NCI-H1105 treated with DMSO at 0.1 percent for 48 hours (cell line): ENCODE measurements at places on chromosomes 16 and 17.

GRCh38 chr17:45705123-45706009 lies 78.8 kb upstream of the CRHR1 start:
- DNase-seq, result no peak

DNA sequence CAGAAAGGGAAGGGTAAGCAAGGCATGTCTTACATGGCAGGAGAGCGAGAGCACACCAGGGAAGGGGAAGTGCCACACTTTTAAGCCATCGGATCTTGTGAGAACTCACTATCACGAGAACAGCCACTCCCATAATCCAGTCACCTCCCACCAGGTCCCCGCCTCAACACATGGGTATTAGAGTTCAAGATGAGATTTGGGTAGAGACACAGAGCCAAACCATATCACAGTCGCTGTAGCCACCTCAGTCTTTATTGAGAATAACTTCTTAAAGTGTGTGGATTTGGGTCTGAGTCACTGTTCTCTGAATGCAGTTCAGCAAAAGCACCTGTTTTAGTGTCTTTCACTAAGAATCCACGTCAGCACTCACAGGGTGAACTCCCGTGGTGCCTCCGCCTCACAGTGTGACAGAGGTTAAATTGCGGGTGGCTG lies 195.2 kb upstream of the CHMP6 start:
- no peak for DNase-seq

GRCh38 chr17:37106049-37106448 lies 157.3 kb downstream of the AATF start:
- no peak for DNase-seq

DNA sequence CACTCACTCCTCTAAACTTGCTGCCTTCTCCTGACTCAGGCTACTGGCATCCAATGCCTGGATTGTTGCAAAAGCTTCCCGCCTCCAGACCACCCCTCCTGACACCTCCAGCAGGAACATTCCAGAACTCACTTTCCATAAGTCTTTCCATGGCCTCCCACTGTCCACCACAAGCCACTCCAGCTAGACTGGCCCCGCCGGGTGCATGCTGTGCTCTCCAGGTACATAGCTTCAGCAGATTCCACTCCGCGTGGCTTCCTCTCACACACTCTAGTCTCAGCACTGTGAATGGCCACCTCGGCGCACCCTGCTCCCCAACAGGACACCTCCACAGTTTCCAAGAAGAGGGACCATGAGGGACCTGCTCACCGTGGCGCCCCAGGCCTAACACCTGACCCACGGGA lies 25.9 kb upstream of the FAAP100 start:
- no peak for DNase-seq

DNA sequence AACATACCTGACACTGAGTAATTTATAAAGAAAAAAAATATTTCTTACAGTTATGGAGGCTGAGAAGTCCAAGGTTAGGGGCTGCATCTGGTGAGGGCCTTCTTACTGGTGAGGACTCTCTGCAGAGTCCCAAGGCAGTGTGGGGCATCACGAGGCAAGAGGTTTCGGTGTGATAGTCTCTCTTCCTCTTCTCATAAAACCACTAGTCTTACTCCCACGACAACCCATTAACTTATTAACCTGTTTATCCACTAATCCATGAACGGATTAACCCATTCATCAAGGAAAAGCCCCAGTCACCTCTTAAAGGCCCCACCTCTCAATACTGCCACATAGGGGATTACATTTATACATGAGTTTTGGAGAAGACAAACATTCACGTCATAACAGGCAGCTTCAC lies 20.1 kb downstream of the CIITA start:
- DNase-seq, result no peak

DNA sequence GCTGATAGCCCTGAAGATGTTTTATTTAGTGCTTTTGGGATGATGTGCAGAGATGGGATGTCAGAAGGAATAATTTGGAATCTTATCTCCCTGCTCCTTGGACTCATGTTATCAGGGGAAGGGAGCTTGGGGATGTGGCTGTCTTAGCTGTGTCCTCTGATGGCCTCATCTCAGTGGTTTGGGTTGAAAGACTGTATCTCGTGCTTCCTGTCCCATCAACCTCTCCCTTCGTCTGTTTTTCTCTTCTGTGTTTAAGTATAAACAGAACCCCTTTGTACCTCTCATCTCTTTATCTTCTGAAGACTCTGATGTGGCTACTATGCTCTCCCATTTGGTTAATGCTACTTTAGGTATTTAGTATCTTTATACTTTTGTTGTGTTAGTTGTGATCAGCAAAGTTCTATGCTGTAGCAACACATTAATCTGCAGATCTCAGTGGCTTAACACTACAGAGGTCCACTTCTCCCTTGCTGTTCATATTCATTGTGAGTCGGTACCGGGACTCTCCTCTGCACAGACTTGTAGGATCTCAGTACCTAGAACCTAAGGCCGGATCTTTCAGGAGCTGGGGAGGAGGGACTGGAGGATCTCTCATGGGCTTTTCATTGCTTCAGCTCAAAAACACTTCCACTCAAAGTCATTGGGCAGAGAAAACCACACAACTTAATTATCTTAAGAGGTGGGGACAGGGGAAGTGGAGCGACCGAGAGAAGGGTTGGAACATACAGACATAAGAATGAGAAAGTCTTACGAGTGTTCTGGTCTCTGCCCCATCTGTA lies 28.8 kb downstream of the PRKCA start:
- DNase-seq, result no peak

- no peak for DNase-seq
Observed at GRCh38 chr16:88421871-88422433, 31.1 kb upstream of the ZFPM1 start.

DNA sequence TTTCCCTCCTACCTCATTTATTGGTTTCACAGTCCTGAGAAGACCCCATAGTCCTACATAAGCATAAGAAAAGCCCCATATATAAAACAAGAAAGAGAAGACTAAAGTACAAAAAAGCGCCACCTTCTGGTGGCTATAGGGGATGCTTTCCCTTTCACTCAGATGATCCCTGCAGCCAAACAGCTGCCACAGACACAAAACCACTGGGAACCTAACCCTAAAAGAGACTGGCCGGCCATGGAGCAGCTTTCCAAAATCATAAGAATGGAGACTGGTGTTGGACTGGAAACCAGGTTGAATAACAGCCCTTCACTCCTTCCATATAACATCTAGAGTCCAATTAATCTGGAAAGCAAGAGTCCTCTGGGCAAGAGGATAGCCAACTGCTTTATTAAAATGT lies 11.4 kb downstream of the DYNC1LI2 start:
- peak; percentile 10 for DNase-seq

DNA sequence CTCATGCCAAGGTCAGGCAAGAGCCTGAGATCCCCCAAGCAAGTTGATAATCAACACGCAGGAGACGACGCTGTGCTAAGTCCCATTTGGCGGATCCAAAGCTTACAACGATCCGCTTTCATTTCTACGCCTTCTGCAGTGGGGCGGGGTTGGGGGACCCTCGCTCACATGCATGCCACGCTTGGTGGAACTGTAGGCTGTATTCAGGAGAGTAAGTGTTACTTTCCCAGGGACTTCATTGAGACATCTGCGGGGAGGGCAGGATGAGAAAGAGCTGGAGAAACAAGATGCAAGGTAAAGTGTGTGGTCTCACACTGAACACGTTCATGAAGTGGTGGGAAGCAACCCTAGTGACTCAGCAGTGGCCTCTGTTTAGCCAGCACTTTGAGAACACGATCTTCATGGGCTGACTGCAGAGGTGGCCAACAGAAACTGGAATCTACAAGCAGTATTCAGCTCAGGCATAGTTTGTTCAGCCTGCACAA lies 100.5 kb downstream of the XYLT1 start:
- DNase-seq, result no peak

DNA sequence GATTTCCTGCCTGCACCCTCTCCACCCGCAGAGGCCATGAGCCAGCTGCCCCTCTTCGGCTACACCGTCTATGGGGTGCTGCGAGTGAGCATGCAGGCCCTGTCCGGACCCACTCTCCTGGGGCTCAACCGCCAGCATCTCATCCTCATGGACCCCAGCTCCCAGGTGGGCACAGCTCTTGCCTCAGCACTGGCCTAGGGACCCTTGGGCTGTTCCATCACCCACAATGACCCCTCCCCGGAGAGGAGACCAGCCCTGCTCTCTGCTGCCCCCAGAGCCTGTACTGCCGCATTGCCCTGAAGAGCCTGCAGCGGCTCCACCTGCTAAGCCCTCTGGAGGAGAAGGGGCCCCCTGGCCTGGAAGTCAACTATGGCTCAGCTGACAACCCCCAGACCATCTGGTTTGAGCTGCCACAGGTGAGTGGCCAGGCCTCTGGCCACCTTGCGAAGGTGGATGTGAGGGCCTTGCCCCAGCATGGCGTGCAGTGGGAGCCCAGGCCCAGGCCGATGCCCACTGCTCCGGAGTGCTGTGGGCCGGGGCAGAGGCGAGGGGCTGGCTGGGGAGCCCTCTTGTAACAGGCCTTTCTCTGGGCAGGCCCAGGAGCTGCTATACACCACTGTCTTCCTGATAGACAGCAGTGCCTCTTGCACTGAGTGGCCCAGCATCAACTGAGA lies 7.3 kb upstream of the SMIM5 start:
- DNase-seq, result no peak

DNA sequence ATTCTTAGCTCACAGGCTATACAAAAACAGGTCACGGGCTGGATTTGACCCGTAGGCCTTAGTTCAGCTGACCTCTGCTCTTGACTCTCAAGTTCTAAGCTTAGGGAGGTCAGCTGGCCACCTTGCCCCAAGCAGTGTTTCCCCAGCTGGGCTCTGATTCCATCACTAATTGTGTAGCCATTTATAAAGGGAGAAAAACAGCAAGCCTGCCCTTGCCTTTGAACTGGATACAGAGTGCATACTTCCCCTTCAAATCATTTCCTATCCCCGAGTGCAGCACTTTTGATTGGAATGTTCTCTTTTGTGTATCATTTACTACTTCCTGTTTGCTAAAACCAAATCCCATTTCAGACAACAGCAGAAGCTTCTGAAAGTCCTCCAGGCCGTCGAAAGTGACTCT lies 153.6 kb downstream of the KATNIP start:
- DNase-seq, result no peak
